Cardiac fibroblast (primary cell): ENCODE measurements at places on chromosomes 4 and X.

DNA sequence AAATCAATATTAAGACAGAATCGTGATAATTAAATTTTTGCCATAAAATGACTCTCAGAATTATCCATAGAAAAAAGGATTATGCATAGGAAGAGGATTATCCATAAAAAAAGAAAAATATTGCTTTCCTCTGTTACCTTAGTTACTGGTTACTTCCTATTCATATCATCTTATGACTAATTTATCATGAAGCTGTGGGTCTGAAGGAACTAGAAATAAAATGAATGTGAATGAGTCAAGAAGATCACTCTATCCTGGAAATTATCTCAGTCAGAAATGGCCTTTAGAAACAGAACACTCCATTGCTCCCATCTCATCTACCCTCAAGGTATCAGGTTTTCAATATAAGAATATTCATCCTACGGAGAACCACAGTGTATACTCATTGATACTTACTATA lies 19.4 kb downstream of the RPS6KA6 start:
- no peak for DNase-seq

GRCh38 chr4:153817466-153817865 lies 28.6 kb upstream of the SFRP2 start:
- no peak for DNase-seq

GRCh38 chrX:154050113-154050495 lies 30.4 kb upstream of the IRAK1 start:
- DNase-seq: no peak

GRCh38 chrX:131895807-131896206 lies 127.3 kb upstream of the STK26 start:
- no peak for DNase-seq

DNA sequence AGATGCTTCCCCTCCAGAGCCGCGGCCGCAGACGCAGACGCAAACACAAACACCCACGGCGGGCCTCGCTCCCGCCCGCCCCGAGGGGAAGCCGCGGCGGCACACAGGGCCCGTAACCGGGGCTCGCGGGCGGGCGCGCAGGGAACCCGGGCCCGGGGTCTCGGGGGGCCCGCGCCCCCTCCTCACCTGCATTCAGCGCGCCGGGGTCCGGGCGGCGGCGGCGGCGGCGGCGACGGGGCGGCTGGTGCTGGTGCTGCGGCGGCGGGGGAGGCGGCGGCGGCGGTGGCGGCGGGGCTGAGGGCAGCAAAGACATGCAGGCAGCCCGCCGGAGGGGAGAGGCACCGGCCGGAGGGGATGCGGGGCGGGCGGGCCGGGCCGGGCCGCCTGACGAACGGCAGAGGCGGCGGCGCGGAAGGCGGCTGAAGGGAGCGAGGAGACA lies 255 bp upstream of the CNOT6L start:
- DNase-seq: no peak

GRCh38 chrX:125236955-125237354 lies 82.7 kb upstream of the TEX13C start:
- no peak for DNase-seq
